A549 treated with GW870086 at 1 μM for 4 hours (cell line): ENCODE measurements at places on chromosomes 3 and 15. TPM values are rescaled to one million over a fixed set of nuclear protein-coding genes. Genes with fewer than 3 reads are reported as not detected.

NEO1 gene
- total RNA-seq = 25.5 to 37.0 TPM (median 31.8 TPM) in 5 replicates

TGM5 gene
- not detected in 5 replicates for total RNA-seq

SPTBN5 gene
- total RNA-seq = 0.10 to 0.36 TPM (median 0.16 TPM) in 5 replicates

PLD1 gene
- 6.6 to 12.1 TPM (median 10.2 TPM) in 5 replicates for total RNA-seq

SLC22A14 gene
- total RNA-seq = not detected in 5 replicates

CAPN3 gene
- 0.15 to 0.35 TPM (median 0.30 TPM) in 4 of 5 replicates, not detected in the other for total RNA-seq

PPARG gene
- 40.9 to 42.9 TPM (median 41.2 TPM) in 5 replicates for total RNA-seq

LRRC34 gene
- total RNA-seq = not detected in 5 replicates

MELTF gene
- total RNA-seq = 52.2 to 72.0 TPM (median 61.8 TPM) in 5 replicates

ECE2 gene
- not detected in 5 replicates for total RNA-seq

C2CD4A gene
- 0.07 to 0.40 TPM (median 0.19 TPM) in 5 replicates for total RNA-seq

XPC gene
- total RNA-seq = 22.8 to 32.5 TPM (median 30.7 TPM) in 5 replicates

NOX5 gene
- total RNA-seq = 0.14 to 0.37 TPM (median 0.22 TPM) in 5 replicates

STAB1 gene
- total RNA-seq = 0.07 to 0.32 TPM (median 0.14 TPM) in 4 of 5 replicates, not detected in the other

ASB14 gene
- not detected in 5 replicates for total RNA-seq

CTDSPL gene
- total RNA-seq = 13.1 to 15.9 TPM (median 13.4 TPM) in 5 replicates

CFAP20DC gene
- 1.5 to 3.2 TPM (median 2.6 TPM) in 5 replicates for total RNA-seq

EIF2A gene
- 61.7 to 92.4 TPM (median 71.0 TPM) in 5 replicates for total RNA-seq

ZIC4 gene
- not detected in 5 replicates for total RNA-seq

LOXL1 gene
- total RNA-seq = 0.41 to 0.95 TPM (median 0.67 TPM) in 5 replicates

ZNF502 gene
- 1.3 to 1.9 TPM (median 1.6 TPM) in 5 replicates for total RNA-seq

P4HTM gene
- total RNA-seq = 14.5 to 18.1 TPM (median 16.6 TPM) in 5 replicates

TM4SF4 gene
- total RNA-seq = 30.0 to 39.1 TPM (median 37.6 TPM) in 5 replicates

MST1 gene
- total RNA-seq = 1.2 to 2.2 TPM (median 1.7 TPM) in 5 replicates
